ENCODE measurements at places on chromosomes 5 and 9. TPM values are rescaled to one million over a fixed set of nuclear protein-coding genes. Genes with fewer than 3 reads are reported as not detected.

FOXD4L5 gene
- not detected for total RNA-seq

C5orf63 gene
- 10.1 TPM for total RNA-seq

PGGT1B gene
- 41.9 TPM for total RNA-seq

QSOX2 gene
- total RNA-seq: 14.3 TPM
